ENCODE measurements at places on chromosomes 12 and 14.

- no peak for DNase-seq
Observed at GRCh38 chr14:93741556-93742230, 46.6 kb downstream of the PRIMA1 start.

DNA sequence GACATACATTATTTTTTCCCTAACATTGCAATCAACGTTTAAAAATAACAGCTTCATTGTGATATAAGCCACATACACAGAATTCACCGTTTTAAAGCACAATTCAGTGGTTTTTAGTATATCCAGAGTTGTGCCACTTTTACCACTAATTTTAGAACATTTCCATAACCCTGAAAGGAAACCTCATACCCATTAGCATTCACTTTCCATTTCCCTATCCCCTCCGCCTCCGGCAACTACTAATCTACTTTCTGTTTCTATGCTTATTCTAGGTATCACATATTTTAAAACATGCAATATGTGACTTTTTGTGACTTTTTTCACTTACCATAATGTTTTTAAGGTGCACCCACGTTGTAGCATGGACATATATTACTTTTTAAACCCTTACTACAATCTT is 55.6 kb upstream of the ISM2 start:
- no peak for DNase-seq

GRCh38 chr14:35534208-35534872 is 376 bp downstream of the INSM2 start:
- DNase-seq = no peak

DNA sequence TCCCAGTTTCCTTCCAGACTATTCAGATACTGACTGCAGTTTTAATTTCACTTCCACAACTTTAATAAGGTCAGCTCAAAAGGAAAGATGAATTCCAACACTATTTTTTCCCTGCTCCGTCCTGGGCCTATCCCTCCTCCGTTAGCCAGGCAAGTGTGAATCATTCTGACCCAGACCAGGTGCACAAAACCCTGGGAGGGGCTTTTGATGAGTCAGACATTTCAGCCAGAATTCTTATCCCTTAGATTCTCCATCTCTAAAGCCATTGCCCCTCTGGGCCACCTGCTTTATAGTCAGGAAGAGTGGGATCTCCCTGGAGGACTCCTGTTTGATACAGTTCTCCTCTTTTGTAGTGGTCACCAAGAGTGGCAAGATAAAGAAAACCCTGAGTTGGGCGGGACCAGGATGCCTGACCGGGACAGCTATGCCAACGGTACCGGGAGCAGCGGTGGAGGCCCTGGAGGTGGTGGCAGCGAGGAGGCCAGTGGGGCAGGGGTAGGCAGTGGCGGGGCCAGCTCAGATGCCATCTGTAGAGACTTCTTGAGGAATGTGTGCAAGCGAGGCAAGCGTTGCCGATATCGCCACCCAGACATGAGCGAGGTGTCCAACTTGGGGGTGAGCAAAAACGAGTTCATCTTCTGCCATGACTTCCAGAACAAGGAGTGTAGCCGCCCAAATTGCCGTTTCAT is 2.2 kb downstream of the ZC3H10 start:
- no peak for DNase-seq

DNA sequence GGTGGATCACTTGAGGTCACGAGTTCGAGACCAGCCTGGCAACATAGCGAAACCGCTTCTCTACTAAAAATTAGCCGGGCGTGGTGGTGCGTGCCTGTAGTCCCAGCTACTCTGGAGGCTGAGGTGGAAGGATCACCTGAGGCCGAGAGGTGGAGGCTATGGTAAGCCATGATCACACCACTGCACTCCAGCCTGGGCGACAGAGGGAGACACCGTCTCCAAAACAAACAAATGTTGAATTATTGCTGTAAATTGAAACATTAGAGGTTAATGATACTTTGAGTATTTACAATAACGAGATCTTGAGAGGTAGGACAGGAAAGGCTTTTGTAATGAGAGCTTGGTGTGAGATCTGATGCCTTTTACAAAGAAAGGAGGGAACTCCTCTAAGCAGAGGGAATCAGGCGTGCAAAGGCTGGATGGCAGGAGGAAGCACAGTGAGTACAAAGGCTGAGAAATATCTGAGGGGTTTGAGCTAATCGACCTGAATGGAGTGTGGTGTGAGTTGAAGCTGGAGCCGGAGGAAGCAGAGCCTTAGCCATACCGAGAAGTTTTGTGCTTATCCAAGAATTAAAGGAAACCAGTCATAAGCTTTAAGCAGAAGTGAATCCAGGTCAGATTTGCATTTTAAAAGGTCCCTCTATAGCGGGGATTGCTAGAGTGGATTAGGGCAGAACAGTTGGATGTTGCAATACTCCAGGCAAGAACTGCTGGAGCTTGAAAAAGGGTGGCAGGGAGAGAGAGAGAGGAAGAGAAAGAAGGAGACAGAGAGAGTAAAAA is 1.1 kb downstream of the RHNO1 start:
- no peak for DNase-seq

DNA sequence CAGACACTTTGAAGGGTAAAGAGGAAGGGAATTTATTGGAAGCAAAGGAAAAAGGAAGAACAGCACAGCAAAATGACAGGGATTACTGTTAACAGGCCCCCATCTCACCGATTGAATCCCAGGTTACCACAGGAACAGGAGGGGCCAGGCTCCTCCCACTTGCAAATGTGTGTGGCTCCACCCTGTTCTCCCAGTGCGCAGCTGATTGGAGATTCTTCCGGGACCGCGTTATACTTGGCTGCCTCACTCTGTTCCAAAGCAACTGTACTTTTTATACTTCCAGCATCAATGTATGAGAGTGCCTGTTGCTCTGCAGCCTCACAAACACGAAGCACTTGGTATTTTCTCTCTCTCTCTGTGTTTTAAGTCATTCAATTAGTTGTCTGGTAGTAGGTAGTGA is 273.6 kb upstream of the MDGA2 start:
- no peak for DNase-seq

DNA sequence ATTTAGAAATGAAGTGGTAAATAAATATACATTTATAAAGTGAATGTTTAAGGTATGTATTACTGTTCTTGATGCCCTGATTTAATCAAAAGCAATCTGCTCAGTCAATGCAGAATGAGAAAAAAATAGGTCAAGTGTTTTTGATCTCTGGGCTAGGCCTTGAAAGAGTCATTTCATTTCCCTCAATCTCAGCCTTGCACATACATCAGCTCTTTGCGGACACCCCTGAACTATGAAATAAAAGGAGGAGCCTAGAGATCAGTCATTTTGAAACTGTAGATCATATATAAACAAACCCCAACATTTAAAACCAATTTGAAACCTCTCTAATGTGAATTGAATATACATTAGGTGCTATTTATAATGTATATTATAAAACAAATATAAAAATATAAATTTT is 42.5 kb downstream of the ATG2B start:
- DNase-seq = no peak

DNA sequence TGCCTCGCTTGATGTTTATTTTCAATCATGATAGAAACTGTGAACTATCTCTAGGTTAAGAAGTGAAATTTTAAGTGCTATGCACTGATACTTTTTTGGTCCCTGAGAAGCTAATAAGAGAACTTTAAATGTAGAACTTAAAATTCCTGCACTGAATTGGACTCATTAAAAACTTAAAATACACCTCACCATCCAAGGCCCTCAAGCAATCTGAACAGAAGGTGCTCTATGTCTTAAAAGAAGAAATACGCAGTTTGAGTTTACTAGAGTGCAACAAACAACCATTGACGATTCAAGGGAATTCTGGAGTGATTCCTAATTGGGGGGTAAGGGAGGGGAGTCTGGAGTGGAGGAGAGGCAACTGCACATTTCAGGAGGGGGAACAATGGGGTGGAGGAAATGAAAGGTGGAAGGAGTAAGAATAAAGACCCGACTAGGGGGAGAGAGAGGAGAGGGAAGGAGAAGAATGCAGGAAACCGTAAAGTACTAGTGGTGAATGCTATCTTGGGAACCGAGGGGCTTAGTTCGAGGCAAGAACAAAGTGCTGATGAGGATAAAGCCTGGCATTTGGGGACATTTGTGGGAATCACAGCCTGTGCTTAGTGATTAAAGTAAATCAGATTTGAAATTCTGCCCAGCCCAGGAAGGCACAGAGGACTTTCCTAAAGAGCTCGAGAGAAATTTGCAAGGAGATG is 389.7 kb downstream of the AACS start:
- DNase-seq = no peak

GRCh38 chr14:99875421-99875820 is 82.2 kb downstream of the EML1 start:
- DNase-seq = no peak

DNA sequence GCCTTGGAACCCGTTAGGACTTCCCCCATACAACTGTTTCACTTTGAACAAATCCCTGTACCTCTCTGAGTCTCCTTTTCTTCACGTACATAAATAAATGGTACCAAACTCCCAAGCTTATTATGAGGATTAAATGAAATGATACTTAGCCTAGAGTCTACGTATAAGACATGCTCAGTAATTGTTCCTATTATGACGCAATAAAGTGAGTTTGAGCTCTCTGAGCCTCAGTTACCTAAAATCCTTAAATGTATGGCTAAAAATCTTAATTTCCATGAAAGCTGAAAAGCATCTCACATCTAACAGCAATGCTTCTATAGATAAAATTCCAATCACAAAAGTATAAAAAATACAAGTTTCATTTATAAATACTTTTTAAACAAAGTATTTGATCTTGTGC is 117.9 kb upstream of the TMEM233 start:
- no peak for DNase-seq

Data from smooth muscle cell of the brain vasculature (primary cell).